ENCODE measurements at places on chromosomes 3 and 15. TPM values are rescaled to one million over a fixed set of nuclear protein-coding genes. Genes with fewer than 3 reads are reported as not detected.

Gene GASK1A
- total RNA-seq, result 8.4 TPM

Gene CACNA1D
- 14.0 TPM for total RNA-seq

Gene CLEC3B
- total RNA-seq, result 26.0 TPM

Gene ASB14
- total RNA-seq, result not detected

Gene FBXW12
- total RNA-seq, result 2.5 TPM

Gene CILP
- total RNA-seq, result 0.31 TPM

GRCh38 chr15:79283252-79284048 lies 928 bp downstream of the ANKRD34C start:
- DNase-seq, result peak; percentile 33

DNA sequence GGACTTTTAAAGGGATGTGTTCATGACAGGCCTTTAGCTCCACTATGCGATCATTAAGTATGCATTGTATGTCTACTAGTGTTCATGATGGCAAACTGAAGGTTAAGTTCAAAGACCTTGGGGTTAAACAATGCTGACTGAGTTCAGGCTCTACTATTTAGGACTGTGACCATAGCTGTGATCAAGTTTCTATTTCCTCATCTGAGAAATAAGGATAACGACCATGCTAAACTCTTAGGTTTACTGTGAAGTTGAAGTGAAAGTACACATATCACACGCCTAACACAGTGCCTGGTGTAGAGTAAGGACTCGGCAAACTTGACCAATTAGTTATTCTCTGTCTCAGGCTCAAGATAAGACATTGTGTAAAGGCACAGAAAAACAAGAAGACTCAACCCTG lies 243.2 kb downstream of the MBNL1 start:
- DNase-seq, result no peak

GRCh38 chr3:177470197-177470941 lies 273.1 kb upstream of the TBL1XR1 start:
- no peak for DNase-seq

DNA sequence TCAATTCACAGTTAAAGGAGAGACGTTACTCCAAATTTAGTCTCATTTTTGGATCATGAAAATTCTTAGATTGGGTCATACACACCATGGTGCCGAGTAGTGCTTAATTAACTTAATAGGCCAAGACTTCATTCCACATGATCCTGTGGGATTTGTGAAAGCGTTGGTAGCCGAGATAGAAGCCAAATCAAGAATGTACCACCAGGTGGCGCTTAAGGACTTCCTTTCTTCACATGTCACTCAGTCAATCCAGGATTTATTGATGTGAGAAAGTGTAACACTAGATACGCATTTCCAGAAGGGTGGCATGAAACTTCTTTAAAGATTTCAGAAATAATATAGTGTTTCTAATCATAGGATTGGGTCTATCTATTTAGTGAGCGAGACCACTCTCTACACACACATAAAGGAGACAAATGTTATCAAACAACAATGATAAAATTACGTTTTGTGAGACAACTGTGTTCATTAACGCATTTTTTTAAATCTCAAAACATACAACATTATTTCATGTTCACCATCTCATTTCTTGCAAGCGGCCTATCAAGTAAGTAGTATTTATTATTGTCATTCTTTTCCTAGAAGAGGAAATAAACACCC lies 436.1 kb downstream of the CHL1 start:
- DNase-seq, result peak; percentile 15

DNA sequence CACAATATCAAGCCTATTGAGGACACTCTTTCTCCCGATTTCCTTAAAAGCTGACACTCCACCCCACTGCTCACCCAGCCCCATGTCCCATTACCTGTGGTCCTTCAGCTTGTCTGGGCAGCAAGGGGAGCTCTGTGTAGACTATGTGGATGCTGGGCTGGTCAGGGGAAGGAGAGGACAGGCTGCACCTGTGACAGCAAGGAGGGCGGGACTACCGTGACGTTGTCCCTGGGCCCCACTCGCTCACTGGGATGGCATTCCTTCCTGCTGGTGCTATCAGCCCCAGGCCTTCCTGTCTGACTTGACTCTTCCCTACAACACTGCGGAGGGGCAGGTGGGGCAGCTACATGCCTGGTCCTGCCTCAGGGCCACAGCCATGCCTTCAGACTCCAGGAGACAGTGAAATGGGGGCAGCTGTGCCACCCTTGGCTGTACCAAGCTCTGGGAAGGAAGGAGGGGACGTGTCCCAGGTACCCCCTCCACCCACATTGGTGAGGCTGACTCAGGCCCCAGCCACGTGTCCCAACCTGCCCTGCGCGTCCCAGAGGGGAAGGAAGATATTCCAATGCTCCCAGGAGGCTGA lies at the start of gene TMEM40:
TSS of gene TMEM40 (minus strand) at position 163 of the 583 bp plus-strand sequence. CDS start 9,427 bp downstream, outside the sequence.
- DNase-seq, result no peak

DNA sequence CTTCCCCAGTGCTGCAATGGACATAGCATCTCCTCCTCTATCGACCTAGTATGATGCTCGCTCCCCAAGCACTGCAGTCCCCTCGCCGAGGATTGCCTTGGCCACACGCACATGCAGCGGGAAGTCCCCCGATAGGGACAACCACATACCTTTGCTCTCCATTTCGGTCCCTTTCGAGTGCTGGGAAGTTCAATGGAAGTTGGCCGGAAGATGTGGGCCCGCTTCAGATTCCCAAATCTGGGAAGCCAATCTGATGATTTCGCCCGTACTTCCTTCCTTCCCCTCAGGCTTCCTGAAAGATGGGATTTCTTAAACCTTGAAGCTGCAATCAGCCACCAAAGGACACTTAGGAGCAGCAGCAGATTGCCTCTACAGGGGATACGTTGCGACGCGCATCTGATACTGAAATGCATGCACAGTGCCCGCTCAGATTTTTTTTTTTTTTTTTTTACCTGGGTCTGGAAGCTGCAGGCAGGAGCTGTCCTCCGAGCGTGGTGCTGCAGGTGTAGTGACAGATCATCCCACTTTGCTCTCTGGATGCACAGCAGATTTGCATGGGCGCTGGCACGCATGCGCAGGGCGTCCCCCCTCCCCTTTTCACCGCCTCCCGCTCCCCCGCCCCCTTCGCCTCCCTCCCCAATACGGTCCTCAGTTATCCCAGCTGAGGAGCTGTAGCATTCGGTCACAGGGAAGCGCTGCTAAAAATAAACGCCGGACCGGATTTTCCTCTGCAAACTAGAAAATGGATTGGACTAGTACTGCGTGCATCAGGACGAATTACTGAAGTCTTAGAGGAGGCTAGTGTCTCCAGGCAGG lies at the start of gene FGF12:
TSS of gene FGF12 (minus strand) at position 510 of the 816 bp plus-strand sequence.
- DNase-seq, result peak; percentile 85

- DNase-seq, result no peak
Observed at GRCh38 chr3:52887166-52887565, 10.2 kb downstream of the STIMATE start.

- no peak for DNase-seq
Observed at GRCh38 chr15:24985224-24985623, 30.4 kb downstream of the SNRPN start.

- no peak for DNase-seq
Observed at GRCh38 chr3:140199008-140199407, 264.0 kb downstream of the CLSTN2 start.

GRCh38 chr3:173774294-173774693 lies 376.8 kb downstream of the NLGN1 start:
- DNase-seq, result no peak

DNA sequence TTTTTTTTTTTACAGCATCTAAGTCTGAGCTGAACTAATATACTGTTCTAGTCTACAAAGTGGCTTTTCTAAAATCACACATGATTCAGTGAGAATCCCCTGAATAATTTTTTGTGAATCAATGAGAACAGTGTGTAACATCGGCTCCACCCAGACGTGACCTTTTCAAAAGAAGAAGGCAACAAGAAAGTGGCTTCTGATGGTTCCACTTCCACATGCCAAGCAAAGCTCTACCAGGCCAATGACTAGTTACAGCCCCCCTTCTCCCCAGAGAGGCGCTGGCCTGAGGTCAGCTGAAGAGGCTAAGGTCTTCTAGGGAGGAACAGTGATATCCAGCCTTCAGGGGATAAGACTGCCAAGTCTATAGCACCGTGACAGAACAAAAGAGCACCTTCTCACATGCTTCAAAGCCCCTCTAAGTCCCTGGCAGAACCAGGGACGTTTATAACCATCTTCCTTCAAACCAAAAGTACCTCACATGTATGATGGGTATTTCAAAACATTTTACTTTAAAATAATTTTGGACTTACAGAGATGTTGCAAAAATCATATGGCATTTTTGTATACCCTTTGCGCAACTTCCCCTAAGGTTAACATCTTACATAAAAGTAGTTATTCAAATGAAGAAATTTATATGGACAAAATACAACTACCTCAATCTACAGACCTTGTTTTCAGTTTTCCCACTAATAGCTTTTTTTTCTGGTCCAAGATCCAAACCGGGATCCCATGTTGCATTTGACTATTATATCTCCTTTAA lies 177.9 kb downstream of the OSBPL10 start:
- DNase-seq, result no peak

DNA sequence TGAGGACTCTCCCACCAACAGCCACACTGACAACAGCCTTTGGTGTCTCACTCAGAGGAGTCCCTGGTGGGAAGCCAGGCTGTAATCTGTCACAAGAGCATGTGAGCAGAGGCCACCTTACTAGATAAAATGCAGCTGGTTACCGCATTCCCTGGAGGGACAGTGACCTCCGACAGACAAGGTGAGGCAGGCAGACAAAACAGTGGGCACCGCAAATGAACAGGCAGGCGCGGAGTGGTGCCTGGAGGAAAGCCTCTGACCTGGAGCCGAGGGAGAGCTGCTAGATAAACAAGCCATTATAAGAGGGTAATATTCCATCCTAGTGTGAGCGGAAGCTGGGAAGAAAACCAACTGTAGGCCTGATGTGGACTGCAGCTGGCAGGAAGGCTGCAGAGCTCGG lies 736.4 kb downstream of the FHIT start:
- DNase-seq, result no peak

DNA sequence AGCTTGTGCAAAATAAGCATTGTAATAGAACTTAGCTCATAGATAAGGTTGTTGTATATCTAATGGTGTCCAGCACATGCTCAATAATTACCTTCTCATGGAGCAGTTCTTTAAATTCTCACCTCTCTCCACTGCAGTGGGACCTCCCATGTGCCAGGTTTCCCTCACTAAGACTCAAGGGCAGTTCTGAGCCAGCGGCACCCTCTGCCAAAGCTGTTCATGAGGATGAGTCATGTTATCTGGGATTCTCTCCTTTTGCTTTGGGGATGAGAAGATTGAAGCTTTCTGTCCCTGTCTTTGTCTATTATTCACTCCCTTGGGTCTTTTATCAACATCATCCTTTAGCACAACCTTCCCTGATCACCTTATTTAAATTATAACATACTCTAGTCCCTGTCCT lies 15.6 kb upstream of the AMOTL2 start:
- no peak for DNase-seq

DNA sequence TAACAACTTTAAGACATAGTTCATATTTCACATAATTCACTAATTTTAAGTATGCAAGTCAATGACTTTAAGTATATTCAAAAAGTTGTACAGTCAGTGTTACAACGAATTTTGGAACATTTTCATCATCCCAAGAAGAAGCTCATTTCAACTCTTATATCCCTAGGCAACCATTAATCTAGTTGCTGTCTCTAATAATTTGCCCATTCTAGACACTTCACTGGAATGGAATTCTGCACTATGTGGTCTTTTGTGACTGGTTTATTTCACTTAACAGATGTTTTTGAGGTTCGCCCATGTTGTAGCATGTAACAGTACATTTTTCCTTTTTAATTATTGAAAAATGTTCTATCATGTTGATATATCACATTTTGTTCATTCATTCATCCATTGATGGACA lies 104.2 kb upstream of the SPRED1 start:
- no peak for DNase-seq

Measured in occipital lobe (tissue), 3 donors.